Epithelial cell of alveolus of lung (primary cell): ENCODE measurements at places on chromosomes 13 and 19. TPM values are rescaled to one million over a fixed set of nuclear protein-coding genes. Genes with fewer than 3 reads are reported as not detected.

Gene ZNF99
- not detected in 2 replicates for total RNA-seq

Gene FPR3
- under 0.01 TPM in 1 of 2 replicates, not detected in the other for total RNA-seq

Gene BST2
- total RNA-seq, result 2.8 and 6.7 TPM in 2 replicates

Gene CACNG7
- 4.7 and 8.8 TPM in 2 replicates for total RNA-seq

Gene CD177
- total RNA-seq, result 0.78 TPM in 1 of 2 replicates, not detected in the other

Gene SLAIN1
- 0.88 and 0.91 TPM in 2 replicates for total RNA-seq

Gene ZNF723
- not detected in 2 replicates for total RNA-seq

Gene CTXN1
- 4.3 and 7.1 TPM in 2 replicates for total RNA-seq

Gene TOMM40
- 43.9 and 67.0 TPM in 2 replicates for total RNA-seq

Gene YJEFN3
- total RNA-seq, result 0.26 and 2.4 TPM in 2 replicates

Gene DLL3
- total RNA-seq, result 0.52 TPM in 1 of 2 replicates, not detected in the other

Gene ZNF486
- 6.5 and 8.1 TPM in 2 replicates for total RNA-seq

Gene BORA
- total RNA-seq, result 9.7 and 10.2 TPM in 2 replicates

Gene OR7A5
- 0.16 TPM in 1 of 2 replicates, not detected in the other for total RNA-seq

Gene FBXO17
- total RNA-seq, result 24.3 and 39.8 TPM in 2 replicates

Gene OLFM2
- total RNA-seq, result 2.8 and 25.9 TPM in 2 replicates

Gene COX6B1
- total RNA-seq, result 500 and 902 TPM in 2 replicates

Gene RFC3
- 10.9 and 20.2 TPM in 2 replicates for total RNA-seq

Gene ARGLU1
- total RNA-seq, result 23.0 and 36.2 TPM in 2 replicates

Gene ZNF878
- total RNA-seq, result 0.08 and 0.13 TPM in 2 replicates

Gene NUCB1
- 337 and 467 TPM in 2 replicates for total RNA-seq

Gene ELAVL1
- total RNA-seq, result 51.3 and 54.5 TPM in 2 replicates

Gene OXGR1
- total RNA-seq, result 0.65 TPM in 1 of 2 replicates, not detected in the other

Gene PGLYRP1
- total RNA-seq, result not detected in 2 replicates

Gene ZNF534
- total RNA-seq, result not detected in 2 replicates

Gene RRAS
- 64.0 and 122 TPM in 2 replicates for total RNA-seq

Gene MIR17HG
- 1.0 and 1.9 TPM in 2 replicates for total RNA-seq

Gene SIGLEC5
- total RNA-seq, result not detected in 2 replicates

Gene PRSS57
- 1.9 TPM in 1 of 2 replicates, not detected in the other for total RNA-seq
